ENCODE measurements at places on chromosomes 3 and 15.

DNA sequence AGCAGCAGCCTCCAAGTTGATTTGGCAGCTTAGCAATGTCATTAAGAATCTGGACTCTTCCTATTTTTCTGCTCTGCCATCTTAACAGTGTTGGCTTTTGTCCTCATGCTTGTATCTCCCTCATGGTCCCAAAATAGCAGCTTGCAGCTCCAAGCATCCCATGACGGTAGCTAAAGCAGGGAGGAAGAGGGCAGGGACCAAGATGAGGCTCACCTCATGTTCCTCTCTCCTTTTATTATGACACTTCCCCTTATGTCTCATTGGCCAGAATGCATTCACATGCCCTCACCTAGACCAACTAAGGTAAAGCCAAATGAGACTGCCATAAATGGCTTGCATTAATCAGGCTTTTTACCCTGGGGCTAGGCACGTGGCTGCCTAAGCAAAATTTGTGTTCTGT is 382.4 kb downstream of the SHQ1 start:
- DNase-seq = no peak

- DNase-seq = no peak
Measured at GRCh38 chr3:71791634-71792033, 6.7 kb upstream of the PROK2 start.

DNA sequence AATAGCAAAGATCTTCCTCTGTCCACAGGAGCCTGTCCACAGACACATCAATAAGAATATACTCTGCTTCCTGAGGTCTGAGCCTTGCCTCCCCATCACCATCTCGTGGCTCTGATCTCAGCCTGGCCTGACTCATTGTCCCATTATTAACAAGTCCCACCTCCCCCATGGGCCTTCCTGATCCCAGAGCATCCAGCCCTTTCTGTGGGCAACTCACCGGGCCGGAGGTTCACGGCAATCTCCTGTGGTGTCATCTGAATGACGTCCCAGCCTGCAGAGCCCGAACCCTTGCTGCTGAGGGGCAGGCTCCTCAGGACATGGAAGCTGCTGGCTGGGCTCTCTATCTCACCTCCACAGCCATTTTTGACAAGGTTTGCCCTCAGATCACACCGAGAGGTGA is 28.1 kb downstream of the ITGB5 start:
- no peak for DNase-seq

DNA sequence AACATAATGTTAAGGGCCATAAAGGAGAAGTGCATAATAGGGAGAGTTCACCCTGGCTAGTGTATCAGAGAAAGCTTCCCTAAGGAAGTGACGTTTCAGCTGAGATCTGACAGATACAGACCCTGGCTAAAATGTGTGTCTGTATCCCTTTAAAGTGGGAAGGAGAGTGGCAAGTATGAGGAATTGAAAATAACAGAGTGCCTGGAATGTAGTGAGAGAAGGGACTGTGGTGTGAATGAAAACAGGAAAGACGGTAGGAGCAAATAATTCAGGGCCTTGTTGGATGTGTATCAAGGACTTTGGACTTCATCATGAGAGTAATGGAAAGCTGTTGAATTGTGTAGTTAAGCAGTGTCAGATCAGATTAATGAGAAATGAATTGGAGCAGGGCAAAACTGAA is 30.5 kb downstream of the NEO1 start:
- DNase-seq = no peak

DNA sequence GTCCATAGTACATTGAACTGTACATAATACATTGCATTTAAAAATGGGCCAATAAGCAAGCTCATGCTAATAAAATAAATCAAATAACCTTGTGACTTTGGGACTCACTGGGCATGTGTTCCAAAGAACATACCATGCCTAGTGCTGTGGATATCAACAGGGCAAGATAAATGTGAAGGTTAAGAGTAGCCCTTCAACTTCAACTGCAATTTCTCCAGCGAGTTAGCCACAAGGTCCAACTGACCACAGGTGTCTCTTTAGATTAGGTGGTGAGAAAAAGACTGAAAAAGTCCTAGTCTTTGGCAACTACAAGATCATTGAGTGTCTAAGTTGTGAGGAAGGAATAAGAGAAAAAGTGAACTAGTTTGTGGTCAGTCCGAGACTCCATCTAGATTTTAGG is 78.3 kb upstream of the ATP11B start:
- no peak for DNase-seq

All from cortex of kidney (tissue), 1 donor.